AG08395 (cell line): ENCODE measurements at places on chromosomes 3 and 15.

DNA sequence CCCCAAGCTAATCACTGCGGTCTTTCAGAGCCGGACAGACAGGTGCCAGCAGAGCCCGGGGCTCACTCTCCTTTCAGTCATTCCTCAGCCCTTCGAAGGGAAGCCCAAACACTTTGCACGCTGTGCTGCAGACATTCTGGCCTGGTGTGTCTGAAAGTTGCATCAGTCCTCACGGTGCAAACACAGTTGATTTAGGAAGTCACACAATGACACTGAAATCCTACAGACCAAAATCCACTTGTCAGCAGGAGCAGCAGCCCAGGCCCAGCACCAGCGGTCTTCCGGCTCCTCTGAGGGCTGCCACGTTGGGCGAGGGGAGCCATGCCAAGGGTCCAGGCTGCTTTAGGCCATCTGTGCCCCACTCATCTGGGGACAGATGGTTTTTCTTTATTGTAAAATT is 61.6 kb downstream of the RGMA start:
- DNase-seq, result no peak

- no peak for DNase-seq
These were observed 53.4 kb downstream of the ITPR1 start for GRCh38 chr3:4546346-4547178.

DNA sequence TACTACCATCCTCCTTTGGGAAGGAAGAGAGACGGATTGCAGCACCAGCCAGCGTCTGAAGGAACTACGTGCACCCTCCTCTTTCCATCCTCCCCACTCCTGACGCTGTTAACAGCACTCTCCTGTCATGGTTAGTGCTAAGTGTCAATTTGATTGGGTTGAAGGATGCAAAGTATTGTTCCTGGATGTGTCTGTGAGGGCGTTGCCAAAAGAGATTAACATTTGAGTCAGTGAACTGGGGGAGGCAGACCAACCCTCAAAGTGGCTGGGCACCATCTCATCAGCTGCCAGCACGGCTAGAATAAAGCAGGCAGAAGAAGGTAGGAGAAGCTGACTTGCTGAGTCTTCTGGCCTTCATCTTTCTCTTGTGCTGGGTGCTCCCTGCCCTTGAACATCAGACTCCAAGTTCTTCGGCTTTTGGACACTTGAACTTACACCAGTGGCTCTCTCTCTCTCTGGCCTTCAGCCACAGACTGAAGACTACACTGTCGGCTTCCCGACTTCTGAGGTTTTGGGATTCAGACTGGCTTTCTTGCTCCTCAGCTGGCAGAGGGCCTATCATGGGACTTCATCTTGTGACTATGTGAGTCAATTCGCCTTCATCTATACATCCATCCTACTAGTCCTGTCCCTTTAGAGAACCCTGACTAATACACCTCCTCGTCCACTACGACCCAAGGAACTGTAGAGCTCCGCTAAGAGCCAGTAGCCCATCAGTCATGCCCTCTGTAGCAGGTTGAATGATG is 128.2 kb upstream of the HES1 start:
- DNase-seq, result no peak

- DNase-seq, result no peak
These were observed 56.6 kb downstream of the CEP63 start for GRCh38 chr3:134542287-134542958.

- no peak for DNase-seq
These were observed 252.0 kb upstream of the VEPH1 start for GRCh38 chr3:157755233-157755632.

- peak; percentile 62 for DNase-seq
These were observed 462.1 kb downstream of the MFSD1 start for GRCh38 chr3:159263750-159264553.

- DNase-seq, result peak; percentile 2
These were observed 197.8 kb downstream of the TBC1D5 start for GRCh38 chr3:17544632-17545031.

DNA sequence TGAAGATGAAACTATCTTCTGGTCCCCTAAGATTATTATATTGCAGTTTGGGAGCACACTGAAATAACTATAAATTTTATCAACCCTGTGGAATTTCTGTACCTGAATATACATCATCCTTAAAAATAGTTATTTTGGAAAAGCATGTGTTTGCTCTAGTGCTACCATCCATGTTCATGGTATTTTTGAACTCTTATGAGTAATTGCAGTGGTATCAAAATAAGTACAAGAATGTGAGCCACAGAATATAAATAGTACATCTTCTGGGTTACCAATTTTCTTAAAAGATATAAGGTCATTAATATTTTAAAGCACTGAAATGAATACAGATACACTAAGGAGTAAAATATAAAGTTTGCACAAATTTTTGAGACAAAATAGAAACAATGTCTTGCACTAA is 206.5 kb downstream of the CBLB start:
- peak; percentile 22 for DNase-seq

DNA sequence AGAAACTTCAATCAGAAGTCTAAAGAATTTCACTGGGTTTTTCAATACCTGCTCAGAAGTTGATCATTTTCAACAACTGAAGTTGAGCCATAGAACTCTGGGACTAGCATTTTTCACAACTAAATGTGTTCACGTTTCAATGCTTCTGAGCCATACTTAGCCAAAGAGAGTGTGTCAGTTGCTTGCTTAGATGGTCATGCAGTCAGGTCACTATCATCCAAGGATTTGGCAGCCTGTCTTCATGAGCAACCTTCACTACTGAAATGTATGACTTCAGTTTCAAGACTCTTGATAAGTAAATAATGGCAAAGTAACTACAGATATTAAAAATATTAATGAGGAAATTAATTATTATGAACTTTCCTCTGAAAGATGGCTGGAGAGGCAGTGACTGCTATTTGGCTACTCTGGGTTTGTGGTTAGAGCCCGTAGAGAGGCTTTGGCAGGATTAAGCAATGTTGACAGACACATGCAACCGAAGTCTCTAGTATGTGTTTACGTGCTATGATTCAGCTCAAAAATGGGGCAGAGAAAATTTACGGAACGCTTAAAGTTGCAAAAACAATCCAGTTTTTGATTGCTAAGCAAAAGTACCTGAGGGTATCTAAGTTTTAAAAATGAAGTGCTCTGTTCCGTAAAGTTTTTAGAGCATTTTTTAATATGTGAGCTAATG is 133.8 kb downstream of the GMNC start:
- DNase-seq, result no peak

DNA sequence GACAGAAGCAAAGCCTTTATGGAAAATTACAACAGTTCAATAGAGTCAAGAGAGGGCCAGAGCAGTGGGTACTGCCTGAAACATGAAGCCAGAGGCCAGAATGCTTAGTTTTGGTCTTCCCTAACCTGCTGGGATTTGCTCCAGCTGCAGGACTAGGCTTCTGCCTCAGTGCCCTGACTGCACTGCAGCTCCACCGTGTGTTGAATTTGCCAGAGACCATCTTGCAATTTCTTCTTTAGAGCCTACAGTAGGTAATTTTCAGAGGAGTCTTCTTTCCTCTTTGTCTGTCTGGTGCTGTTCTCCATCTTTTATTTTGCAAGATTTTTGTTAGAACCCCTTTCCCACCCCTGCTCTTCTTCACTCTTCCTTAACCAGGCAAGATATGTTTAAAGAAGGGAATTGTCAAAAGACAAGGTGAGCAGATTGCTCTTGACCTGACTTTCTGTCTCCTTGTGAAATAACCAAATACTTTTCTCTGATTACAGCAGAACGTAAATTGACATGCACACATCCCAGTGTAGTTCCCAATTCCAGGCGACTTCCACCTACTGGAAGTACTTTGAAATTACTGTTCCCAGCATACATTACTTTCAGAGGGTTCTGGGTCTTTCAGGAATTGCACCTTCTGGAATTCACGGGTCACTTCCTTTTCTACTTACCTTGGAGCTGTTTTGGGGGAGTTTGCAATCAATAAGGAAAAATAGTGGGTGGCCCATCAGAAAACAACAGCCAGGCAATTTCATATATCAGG is 161.2 kb downstream of the MINAR1 start:
- peak; percentile 27 for DNase-seq

GRCh38 chr15:37100966-37101215 is 542 bp upstream of the MEIS2 start:
- DNase-seq, result no peak

GRCh38 chr3:12194209-12194608 is 35.5 kb upstream of the TIMP4 start:
- DNase-seq, result peak; percentile 56

- DNase-seq, result no peak
These were observed 46.3 kb upstream of the ACAN start for GRCh38 chr15:88756921-88757320.

DNA sequence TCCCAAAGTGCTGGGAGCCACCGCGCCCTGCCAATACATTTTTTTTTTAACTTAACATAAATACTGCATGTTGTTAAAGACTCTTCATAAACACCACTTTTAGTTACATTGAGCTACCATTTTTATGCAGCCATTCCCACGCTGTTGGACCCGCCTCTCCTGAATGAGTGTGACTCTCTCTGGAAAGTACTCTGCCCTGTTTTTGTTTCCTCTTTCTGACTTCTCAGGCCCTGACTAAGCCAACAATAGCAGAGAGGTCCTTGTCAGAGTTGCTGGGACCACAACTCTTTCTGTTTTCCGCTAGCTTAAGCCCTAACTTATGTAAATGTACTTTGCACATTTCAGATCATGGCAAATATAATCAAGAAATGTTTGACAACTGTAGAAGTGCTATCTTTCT is 35.2 kb downstream of the PARP15 start:
- DNase-seq, result no peak

GRCh38 chr15:48592221-48592731 is 53.2 kb downstream of the FBN1 start:
- peak; percentile 61 for DNase-seq

GRCh38 chr3:48129921-48130320 is 58.3 kb downstream of the CDC25A start:
- no peak for DNase-seq

DNA sequence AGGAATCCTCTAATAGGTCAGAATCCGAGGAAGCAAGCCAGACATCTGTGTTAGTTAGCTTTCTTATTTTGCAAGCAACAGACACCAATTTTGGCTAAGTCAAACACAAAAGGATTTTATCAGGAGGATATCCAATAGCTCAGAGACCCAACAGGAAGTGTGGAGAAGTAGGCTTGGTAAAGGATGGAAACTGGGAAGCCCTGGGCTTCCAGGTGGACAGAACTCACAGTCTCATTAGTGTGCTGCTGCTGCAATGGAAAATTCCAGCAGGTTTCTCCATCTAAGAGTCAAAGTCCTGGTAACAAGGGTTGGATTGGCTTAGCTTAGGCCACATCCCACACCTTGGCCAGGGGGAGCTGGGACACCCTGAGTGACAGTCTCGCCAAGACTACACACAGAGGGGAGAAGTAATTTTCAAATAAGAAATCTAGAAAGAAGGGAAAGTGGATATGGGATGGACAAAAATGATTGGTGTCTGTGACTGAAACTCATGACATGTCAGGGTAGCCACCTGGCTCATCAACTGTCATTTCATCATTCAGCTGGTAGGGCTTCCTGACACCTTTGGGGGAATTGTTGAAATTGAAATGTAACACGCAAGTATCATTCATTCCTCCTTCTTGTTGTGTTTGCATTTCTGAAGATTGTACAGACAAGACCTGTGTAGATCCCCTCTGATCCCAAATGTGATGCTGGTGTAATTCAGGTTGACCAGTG is 158.6 kb downstream of the THSD4 start:
- no peak for DNase-seq

DNA sequence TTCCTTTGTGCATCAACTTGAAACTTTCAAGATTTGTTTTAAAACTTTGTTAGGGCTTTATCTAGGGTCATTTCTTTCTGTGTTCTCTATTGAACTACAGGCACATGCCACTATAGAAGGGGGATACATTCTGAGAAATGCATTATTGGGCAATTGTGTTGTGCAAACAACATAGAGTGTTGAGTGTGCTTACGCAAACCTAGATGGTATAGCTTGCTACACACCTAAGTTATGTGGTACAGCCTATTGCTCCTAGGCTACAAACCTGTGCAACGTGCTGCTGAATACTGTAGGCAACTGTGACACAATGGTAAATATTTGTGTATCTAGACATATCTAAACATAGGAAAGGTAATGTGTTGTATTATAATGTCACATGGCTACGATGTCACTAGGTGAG is 33.0 kb upstream of the KLF13 start:
- DNase-seq, result no peak

GRCh38 chr3:171984883-171985282 is 54.5 kb upstream of the FNDC3B start:
- DNase-seq, result no peak

GRCh38 chr3:177516158-177517011 is 319.1 kb upstream of the TBL1XR1 start:
- DNase-seq, result peak; percentile 29

DNA sequence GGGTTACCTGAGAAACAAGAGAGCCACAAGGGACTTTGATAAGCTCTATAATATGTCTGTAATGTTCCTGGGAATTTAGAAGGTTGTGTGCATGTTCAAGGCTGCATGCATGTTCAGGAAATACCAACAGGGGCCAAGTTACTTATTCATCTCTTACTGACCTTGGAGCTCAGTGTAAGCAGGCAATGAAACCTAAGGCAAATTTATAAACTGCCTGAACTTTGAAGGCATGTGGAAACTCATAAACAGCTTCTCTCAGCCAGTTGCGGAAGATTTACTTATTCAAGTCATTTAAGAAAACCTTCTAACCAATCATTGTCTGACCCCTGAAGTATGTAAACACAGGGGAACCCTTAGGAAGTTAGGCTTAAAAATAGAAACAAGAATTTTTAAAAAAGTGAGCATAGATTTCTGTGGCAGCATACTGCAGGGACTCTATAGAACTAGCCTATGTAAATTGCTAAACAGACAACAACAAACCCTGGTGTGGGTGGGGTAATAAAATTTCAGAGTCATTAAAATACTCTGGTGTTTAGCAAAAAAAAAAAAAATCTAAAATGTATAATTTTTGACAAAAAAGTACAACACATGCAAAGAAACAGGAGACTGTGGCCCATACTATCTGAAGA is 57.2 kb downstream of the SLC15A2 start:
- DNase-seq, result no peak

DNA sequence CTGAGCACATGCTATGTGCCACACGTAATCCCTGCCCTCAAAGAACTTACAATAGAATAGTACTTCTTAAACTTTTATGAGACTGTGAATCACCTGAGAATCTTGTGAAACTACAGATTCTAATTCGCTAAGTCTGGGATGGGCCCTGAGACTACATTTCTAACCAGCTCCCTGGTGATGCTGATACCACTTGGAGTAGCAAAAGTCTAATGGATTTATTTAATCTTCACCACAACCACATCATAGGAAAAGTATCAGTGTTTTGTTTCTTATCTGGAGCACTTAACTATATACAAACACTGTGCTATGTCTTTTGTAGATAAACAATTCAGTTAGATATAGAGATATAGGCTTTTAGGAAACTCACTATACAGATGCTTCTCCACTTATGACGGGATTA is 23.8 kb upstream of the TCF12 start:
- no peak for DNase-seq

- DNase-seq, result no peak
These were observed 28.7 kb downstream of the SST start for GRCh38 chr3:187641320-187642016.

- no peak for DNase-seq
These were observed 239.9 kb downstream of the OPA1 start for GRCh38 chr3:193832833-193833413.
